Cerebellar cortex (tissue), 1 donor: ENCODE measurements at places on chromosomes 4 and X.

GRCh38 chr4:53039741-53040458, 177.8 kb downstream of the RASL11B start:
- no peak for DNase-seq

DNA sequence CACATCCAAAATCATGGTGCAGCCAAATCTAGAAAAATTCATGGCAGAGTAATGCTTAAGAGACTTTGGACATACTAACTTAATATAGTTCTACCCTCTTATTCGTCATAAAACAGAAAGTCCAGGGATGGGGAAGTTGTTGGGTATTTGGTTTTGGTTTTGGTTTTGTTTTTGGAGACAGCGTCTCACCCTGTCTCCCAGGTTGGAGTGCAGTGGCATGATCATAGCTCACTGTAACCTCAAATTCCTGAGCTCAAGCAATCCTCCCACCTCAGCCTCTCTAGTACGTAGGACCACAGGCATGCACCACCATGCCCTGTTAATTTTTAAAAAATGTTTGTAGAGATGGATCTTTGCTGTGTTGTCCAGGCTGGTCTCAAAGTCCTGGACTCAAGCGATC, 271.8 kb upstream of the TENM3 start:
- DNase-seq = no peak

DNA sequence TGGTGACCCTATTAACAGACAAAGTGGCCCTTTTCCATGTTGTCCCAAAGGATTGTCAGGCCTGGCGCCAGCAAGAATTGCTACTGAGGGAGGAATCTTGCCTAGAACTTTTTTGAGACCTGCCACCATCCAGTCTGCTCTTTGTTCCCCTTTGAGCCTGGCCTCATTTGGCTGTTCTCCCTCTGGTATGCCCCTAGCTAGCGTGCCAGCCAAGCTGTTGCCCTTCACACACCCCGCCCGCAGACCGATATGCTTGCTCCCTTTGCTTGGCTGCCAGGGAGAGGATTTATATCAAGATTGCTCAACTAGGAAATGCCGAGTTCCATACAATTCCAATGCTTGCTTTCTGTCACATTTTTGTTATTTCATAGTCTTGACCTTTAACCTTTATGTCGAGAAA, 24.4 kb downstream of the IGSF1 start:
- no peak for DNase-seq

- no peak for DNase-seq
These were observed 62.7 kb upstream of the SCML1 start for GRCh38 chrX:17674601-17675000.

GRCh38 chrX:40199704-40200103, 101.9 kb upstream of the BCOR start:
- no peak for DNase-seq

GRCh38 chr4:183080372-183081115, 18.5 kb upstream of the WWC2 start:
- peak; percentile 32 for DNase-seq

DNA sequence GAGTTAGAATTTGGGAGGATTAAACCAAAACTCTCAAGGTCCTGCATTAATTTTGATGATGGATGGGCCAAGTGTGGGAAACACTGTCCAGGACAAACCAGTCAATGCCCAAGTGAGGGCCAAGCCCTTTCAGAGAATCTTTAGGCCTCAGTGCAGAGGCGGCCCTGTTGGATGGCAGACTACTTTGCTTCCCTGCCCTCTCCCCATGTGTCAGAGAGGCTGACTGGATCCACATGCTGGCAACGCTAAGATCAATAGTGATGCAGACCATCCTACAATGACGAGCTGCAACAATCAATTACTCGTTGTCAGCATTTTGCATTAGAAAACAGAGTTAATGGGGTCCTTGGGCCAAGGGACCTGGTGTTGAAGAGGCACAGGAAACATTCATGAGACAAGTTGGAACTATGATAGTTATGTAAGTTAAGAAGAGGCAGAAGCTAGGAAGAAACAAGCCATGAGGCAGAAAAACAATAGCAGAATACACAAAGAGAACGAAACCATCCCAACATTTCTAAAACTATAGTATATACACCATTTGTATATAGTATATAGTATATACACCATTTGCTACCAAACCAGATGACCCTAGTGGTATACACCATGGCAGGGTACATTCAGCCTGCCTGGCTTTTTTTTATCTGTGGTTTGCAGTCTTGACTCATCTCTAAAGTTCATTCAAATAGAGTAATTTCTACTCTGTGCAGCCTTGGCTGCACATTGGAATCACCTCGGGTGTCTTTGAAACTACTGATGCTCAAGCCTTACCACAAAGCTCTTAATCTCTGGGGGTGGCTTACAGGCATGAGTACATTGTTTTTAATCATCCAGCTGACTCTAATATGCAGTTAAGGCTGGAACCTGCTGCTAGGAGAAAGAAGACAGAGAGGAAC, 147.7 kb upstream of the GYPA start:
- no peak for DNase-seq

- no peak for DNase-seq
These were observed 43.3 kb upstream of the MBNL3 start for GRCh38 chrX:132532097-132532496.

DNA sequence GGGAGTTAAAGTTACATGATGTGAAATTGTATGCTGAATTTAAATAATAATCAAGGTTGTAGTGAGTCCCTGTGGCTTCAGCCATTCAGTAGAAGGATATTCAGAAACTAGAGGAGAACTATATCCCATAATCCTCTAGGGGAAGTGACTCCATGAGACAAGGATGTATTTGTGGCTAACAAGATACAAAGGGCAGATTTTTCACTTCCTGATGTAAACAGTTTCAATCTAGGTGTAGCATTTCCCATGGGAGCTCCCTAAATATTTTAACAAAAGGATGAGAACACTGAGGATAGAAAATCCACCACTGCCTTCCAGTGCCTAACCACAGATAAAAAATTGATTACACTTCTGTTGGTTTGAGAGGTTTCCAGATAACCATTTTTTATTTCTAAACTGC, 435.4 kb upstream of the TENM3 start:
- DNase-seq = no peak

GRCh38 chr4:2387218-2387617, 31.2 kb downstream of the ZFYVE28 start:
- no peak for DNase-seq
